Mucosa of gallbladder (tissue), 1 donor: ENCODE measurements at places on chromosomes 12 and 14. TPM values are rescaled to one million over a fixed set of nuclear protein-coding genes. Genes with fewer than 3 reads are reported as not detected.

The OAS2 gene
- total RNA-seq, result 5.8 TPM

The TOMM20L gene
- not detected for total RNA-seq

The CBX5 gene
- total RNA-seq, result 62.0 TPM

The RFLNA gene
- total RNA-seq, result 0.49 TPM

The GALC gene
- 31.3 TPM for total RNA-seq

The ASCL1 gene
- total RNA-seq, result not detected

The MAP3K9 gene
- 9.9 TPM for total RNA-seq

The PRICKLE1 gene
- total RNA-seq, result 32.8 TPM

The TAS2R43 gene
- 0.35 TPM for total RNA-seq

The FERMT2 gene
- 125 TPM for total RNA-seq

The PIP4K2C gene
- 36.1 TPM for total RNA-seq

The LTBP2 gene
- total RNA-seq, result 84.9 TPM

The ADGRD1 gene
- 96.1 TPM for total RNA-seq

The KRT3 gene
- total RNA-seq, result not detected
